ENCODE measurements at places on chromosomes 13 and 19. TPM values are rescaled to one million over a fixed set of nuclear protein-coding genes. Genes with fewer than 3 reads are reported as not detected.
A peak's percentile ranks its signal among the peaks of the same experiment; 100 is the strongest.

The SPRED3 gene
- total RNA-seq = 8.5 TPM

The C5AR2 gene
- total RNA-seq = under 0.01 TPM

The TMEM259 gene
- total RNA-seq = 260 TPM

The ZSCAN4 gene
- total RNA-seq = not detected

The IGFL2 gene
- total RNA-seq = not detected

The PTH2 gene
- not detected for total RNA-seq

The ZNF813 gene
- total RNA-seq = 4.0 TPM

The ZNF433 gene
- 5.5 TPM for total RNA-seq

The ZNF439 gene
- total RNA-seq = 2.8 TPM

The ONECUT3 gene
- not detected for total RNA-seq

GRCh38 chr13:47707414-47707813 is 293.7 kb downstream of the SUCLA2 start:
- DNase-seq = no peak

DNA sequence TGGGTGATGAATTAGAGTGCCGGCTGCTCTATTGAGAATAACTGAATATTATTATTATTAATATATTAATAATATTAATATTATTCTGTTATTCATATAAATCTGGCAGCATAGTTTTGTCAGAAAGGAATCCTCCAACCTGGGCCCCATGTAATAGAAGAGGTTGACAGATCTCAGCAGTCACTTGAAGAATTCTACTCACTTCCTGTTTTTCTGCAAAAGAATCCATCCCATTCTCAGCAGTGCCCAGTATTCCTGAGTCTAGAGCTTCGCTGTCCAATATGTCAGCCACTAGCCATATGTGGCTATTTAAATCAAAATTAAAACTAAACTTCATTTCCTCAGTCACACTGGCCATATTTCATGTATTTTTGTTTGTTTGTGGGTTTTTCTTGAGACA is 72.4 kb upstream of the USPL1 start:
- DNase-seq = no peak

DNA sequence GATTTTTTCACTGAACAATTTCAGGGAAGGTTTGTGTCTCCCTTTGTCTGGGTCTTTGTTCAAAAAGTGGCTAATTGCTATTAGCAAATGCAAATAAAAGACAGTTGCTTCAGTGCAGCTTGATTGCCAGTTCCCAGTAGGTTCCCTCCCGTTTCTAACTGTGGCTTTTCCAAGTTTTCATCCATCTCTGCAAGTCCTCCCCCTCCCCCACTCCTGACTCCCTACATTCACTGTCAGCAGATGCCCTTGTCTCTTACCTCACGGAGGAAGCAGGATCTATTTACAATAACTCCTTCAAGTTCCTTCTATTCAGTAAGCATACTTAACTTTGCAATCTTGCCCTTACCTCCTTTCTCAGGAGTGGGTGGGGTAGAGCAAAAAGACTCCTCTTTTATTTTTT is 55.4 kb upstream of the SCEL start:
- no peak for DNase-seq

GRCh38 chr19:34962687-34963572 is 1.1 kb downstream of the ZNF792 start:
- DNase-seq = peak; percentile 18

DNA sequence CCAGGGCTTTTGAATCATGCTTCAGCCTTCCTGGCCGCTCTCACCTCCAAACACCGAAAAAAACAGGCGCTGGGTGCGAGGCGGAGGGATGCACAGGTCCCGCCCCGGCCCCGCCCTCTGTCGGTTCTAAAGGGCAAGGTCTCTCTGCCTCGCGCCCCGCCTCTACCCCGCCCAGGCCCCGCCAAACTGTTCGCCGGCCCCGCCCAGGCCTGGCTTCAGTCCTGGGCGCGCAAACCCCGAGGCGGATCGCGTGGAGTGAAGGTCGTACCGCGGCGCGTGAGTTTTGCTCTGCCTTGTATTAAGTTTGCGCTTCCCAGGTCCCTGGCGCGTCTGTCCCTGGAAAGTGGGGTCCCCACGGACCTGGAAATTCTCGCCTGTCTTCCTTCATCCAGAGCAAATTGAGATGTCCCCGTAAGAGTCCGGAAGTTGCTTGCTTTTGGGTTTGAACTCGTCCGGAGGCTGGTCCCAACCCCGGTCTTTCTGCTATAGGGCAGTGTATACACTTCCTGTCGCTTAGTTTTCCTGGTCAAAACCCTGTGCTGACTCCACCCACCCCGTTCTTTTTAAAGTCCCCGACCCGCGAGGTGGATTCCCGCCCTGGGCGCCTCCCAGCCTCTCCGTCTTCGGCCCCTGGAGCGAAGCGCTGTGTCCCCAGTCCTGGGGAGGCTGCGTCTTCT is 8.4 kb downstream of the ZNF808 start:
- no peak for DNase-seq

DNA sequence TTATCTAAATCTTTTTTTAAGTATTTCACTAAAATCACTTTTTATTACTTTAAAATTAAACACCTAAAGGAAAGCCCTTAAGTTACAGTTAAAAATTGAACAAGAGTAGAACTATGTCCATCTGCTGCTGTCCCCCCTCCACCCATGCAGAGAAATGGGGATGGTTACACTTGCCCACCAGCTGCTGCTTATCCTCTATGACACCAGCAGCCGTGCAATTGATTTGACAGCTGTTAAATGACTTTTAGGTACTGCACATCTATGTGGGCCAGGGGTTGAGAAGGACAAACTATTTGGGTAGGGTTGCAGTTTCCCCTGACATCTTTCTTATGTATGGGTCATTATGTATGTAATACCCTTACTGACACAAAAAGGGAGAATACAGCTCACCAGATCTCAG is 77.2 kb downstream of the TBC1D4 start:
- no peak for DNase-seq

DNA sequence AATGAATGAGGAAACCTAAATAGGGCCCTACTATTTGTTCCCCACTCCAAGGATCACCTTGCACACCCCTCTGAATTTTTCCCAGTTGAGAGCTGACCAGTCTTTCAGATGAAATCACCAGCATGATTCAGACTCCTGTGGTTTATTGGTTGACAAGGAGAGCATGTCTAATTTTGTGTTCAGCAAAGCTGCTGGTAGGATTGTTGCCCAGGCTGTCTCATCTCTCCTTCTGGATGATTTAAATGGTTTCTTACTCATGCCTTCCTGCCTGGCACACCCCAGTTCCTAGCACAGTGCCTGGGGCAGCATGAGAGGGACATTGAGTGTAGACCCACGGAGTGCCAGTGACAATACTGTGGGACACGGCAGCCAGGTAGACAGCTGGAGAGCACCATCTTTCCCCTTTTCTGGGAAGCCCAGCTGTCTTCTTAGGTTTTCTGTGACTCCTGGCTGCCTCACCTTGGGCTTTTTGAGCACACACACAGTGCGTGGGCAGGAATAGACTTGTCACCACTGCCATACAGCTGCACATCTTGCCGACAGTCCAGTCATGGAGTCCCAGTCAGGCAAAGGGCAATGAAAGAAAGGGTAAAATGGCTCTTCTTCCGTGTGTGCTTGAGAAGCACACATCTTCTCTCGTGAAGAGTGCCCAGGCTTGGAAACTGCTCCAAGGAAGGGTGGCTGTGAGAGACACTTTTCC is 12.3 kb downstream of the FGF9 start:
- no peak for DNase-seq

DNA sequence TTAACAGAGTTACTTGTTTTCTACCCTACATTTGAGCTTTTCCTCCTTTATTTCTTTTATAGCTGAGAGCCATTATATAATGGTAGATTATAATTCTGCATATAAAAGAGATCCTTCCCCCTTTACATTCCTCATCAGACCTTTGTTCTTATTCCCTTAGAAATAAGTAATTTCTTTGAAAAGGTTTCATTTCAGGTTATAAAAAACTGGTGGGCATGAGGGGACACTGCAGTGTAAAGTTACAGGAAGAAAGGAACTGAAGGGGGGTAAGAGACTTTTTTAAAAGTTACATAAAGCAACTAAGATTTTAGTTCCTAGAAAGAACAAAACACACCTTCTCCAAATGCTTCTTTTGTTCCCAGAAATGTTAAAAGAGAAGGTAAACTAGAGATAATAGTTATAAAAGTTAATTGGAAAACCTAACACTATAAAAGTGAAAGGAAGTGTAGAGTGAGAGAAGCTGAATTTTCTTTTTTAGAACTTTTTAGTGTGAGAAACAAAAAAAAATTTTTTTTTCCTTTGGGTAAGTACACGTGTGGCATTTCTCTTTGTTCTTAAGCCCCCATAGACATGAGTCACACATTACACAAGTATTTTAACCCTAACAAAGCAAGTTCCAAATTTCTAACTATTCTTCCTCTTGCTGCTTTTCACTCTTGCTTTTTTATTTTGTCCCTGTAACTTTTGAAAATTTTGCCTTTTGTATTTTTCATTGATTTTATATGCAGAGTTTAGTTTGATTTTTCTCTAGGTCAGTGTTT is 106.4 kb upstream of the MLNR start:
- DNase-seq = no peak

DNA sequence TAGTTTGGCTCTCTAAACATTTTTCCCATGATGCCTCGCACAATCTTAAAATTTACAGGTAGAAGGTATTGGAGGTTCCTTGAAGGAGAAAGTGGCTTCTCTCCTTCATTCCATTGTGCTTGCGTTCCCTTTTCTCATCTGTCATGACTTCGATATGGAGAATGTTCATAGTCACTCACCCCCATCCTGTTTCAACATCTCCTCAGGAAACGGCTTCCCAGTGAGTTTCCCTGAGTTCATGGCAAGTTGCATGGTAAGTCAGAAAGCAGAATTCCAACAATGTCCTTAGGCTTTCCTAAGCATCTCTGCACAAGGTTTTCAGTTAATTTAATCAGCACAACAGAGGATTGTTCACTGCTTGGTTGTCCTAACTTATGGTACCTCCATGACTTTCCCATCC is 581.8 kb upstream of the SLITRK5 start:
- no peak for DNase-seq

GRCh38 chr19:21603431-21604231 is 98.2 kb downstream of the ZNF429 start:
- DNase-seq = no peak

DNA sequence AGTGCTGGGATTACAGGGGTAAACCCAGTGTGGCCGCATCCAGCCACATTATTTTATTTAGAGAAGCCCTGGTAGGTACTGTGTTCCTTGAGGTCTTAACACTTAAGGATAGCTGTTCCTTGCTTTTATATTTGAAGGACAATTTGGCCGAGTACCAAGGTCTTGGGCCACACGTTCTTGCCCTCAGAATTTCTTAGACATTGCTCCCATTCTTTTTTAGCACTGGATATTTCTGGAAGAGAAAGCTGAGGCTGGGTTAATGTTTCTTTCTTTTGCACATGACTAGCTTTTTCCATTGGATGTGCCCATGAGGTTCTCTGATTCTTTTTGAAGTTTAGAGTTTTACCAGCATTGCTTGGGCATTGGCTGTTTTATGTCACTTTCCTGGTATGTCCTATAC is 5.5 kb upstream of the RNF113B start:
- no peak for DNase-seq

- DNase-seq = no peak
Measured at GRCh38 chr19:10104665-10105508, 1.3 kb upstream of the PPAN start.

DNA sequence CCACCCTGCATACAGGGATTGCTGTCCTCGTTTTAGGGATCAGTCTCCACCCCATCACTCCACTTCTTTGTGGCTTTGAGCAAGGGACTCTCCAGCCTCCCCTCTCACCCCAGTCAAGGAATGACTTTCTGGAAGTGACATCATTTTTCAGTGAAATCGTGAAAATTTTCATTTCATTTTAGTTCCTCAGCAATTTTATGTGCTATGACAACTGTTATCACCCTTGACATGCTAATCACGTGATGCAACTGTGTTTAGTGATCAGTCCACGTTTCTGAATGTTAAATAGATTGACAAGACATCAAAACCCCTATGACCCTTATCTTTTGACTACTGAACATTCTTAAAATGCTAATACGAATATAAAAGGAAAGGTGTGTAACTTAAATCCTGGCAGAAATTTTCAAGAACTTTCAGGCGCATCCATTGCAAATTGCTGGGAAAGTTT is 8.0 kb downstream of the C19orf81 start:
- no peak for DNase-seq

GRCh38 chr19:19300613-19301012 is 19.7 kb downstream of the SUGP1 start:
- no peak for DNase-seq

DNA sequence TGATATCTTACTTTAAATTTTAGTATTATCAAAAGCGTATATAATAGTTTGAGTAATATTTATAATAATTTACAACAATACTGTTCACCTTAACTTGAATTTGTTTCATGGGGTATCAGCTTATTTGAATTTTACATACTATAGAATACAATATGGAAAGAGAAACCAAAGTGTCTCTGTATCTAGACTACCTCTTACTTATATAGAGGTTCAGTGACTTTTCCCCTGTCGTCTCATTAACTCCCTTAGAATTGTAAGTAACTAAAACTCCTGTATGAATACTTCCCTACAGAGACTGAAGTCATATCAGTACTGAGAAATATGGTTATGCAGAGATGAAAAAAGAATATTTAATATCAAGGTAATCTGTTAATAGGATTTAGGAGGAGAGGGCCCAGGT is 26.8 kb downstream of the COG6 start:
- DNase-seq = no peak

GRCh38 chr13:45696610-45697226 is 5.4 kb upstream of the CBY2 start:
- DNase-seq = no peak

- DNase-seq = no peak
Measured at GRCh38 chr13:67143544-67144115, 86.5 kb downstream of the PCDH9 start.

DNA sequence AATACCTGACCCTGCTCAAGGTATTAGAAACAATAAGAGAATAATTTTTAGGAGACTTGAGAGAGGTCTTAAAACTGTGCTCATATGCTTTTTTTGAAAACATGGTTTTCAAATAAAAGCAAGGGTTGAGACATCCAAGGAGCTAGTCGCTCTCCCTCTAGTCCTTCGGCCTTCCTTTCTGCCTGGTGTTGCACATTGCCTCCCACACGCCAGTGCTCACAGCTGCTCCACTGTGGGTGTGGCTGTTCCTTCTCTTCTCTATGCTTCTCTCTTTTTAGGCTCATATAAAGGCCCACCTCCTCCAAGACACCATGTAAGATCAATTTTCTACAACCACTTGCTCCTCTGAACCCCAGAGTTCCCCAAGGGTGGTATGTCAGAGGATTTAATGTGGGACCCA is 352.6 kb downstream of the ENOX1 start:
- no peak for DNase-seq
